ENCODE measurements at places on chromosomes 2 and 18.
A peak's percentile ranks its signal among the peaks of the same experiment; 100 is the strongest.

- no peak for DNase-seq
Measured at GRCh38 chr2:88114889-88115288, 13.0 kb downstream of the FABP1 start.

DNA sequence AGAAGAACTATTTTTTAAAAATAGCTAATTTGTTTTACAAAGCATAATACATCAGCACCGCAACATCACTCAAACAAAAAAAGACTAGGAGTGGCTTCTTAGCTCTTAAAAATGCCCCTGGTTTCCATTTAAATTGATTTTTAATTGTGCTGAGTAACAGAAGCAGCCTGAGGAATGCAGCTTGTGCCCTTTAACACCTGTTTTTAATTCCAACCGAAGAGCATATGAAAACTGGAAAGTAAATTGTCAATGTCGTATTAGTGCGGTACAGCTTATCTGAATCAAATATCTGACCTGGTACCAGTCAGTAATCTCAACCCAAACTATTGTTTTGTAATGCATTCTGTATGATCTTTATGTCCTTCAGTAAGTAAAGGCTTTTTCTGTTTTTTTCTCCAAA is 13.2 kb upstream of the CD302 start:
- DNase-seq: no peak

DNA sequence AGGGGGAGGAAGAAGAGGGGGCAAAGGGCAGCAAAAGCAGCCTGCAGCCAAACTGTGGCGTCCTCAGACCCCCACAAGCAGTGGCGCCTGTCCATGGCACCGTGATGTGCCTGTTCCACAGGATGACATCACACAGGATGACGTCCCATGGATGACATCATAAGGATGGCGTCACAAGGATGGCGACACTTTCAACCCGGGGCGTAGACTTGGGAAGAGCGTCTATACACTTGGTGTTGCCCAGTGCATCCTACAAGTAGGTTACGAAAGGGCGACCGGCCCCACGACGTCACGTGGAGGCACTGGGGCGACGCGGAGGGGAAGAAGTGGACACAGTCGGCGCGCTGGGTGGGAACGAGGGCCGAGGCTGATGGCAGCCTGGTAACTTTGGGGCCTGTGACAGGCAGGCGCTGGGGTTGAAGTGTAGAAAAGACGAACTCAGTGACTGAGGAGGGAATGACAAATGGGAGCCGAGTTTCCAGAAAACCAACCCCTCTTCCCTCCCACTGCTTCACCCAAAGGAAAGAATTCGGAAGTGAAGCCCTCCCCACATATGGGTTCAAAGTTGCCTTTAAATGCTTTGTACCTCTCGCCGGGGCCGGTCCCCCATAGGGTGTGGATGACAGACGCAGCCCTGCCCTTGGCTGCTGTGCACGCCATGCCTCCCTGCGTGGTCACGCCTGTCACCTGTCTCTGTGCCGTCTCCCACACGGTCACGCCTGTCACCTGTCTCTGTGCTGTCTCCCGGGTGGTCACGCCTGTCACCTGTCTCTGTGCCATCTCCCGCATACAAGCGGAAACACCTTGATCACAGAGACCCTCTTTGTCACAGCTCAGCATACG is 13.4 kb upstream of the KCNG2 start:
- no peak for DNase-seq

DNA sequence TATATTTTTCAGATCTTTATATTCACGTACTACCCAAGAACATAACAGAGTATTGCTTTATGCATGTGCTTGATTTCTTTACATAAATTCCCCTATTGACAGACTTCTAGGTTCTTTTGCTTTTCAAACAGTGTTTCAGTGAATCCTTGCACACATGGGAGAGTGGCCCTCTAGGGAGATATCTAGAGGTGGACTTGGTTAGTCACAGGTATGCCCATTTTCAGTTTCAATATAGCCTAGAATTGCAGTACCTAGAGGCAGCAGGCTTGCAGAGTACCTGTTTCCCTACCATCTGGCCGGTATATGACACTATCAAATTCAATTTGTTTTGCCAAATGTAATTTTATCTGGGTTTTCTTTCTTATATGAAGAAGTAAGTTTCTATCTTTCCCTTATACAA is 36.8 kb downstream of the EML6 start:
- no peak for DNase-seq

DNA sequence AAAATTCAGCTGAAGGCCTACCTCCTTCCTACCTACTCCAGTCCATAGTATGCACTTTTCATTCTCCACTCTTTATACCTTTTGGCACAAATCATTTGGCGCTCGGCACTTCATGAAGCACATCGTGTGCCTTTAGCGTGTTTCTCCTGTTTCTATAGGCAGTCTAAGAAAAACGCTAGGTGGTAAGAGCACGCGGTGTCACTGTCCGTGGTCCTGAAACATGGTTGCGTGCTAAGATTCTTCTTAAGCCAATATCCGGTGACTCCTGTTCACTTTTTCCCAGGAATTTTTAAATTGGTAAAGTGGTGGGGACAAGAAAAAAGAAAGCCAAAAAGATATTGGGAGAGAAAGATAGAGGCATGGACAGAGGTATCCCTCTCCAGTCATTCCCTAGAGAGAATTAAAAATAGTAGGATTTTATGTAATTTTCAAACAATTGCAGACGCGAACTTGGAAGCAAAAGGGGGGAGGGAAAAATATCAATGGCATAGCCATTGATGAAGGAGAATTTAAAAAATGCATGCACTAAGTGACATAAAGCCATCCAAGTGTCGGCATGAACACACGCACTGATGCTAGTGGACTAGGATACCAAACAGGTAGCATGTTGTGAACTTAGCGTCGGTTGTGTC is 1.4 kb upstream of the CTNNA2 start:
- peak; percentile 4 for DNase-seq

GRCh38 chr2:36561237-36561944 is 36.6 kb downstream of the FEZ2 start:
- DNase-seq: no peak

DNA sequence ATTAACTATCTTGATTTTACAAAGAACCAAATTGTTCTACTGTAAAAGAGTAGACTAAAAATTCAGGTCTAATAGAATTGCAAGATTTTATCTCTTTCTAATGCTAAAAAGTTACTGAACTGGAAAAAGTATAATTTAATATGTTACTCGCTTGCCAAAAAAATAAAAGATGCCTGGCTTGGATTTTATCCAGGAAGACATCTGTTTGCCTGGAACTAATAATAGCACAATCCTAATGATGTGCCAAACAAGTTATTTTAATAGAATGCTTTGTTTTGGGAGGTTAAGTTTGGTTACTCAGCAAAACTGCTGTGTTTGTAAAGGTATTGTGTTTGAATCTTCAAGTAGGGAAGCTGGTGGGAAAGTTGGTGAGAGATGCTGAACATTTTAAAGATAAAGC is 19.4 kb upstream of the ZSWIM2 start:
- DNase-seq: no peak
